Right renal cortex interstitium (tissue), 3 donors: ENCODE measurements at places on chromosomes 1 and 21. TPM values are rescaled to one million over a fixed set of nuclear protein-coding genes. Genes with fewer than 3 reads are reported as not detected.
A peak's percentile ranks its signal among the peaks of the same experiment; 100 is the strongest.

- no peak for DNase-seq
These were observed 21.8 kb downstream of the MIS18A start for GRCh38 chr21:32256873-32257620.

DNA sequence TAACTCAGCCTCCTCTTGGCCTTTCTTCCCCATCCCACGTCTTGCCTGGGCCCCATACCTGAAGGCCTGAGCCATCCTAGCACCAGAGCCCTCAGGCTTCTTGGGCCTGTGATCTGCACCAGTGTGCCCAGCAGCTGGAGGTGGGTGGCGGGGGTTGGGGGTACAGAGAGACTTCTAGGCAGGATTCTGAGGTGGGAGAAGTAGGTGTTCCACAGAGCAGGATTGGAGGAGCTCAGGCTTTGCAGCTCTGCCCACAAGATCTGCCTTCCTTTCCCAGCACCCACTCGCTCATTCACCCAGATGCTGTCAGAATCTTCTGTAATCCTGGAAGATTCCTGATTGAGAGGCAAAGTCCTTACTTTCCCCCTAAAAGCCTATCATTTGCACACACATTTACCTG lies 10.0 kb upstream of the GJB5 start:
- no peak for DNase-seq

The NEXN gene
- 12.6 TPM for polyA plus RNA-seq

GRCh38 chr1:150512846-150513245 lies 2.7 kb upstream of the FALEC start:
- no peak for DNase-seq

The HLX gene
- 10.3 TPM for polyA plus RNA-seq

DNA sequence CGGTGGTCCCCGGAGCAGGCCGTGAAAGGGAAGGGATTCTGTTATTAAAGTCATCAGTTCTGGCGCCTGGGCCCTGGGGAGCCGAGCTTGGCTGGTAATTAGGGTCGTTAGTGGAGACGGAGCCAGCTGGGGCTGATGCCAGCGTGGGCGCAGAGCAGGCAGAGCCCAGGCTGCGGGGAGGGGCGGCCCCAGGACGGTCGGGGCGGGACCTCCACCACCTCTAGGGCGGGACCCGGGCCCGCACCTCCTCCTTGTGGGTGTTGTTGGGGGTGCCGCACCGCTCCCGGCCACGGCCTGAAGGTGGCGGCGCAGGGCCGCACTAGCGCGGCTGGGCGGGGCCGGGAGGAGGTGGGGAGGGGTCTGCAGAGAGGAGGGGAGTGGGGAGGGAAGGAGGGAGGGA lies 470.6 kb downstream of the PTPRU start:
- no peak for DNase-seq

- no peak for DNase-seq
These were observed 1548.6 kb upstream of the B3GALT2 start for GRCh38 chr1:194734970-194735369.

DNA sequence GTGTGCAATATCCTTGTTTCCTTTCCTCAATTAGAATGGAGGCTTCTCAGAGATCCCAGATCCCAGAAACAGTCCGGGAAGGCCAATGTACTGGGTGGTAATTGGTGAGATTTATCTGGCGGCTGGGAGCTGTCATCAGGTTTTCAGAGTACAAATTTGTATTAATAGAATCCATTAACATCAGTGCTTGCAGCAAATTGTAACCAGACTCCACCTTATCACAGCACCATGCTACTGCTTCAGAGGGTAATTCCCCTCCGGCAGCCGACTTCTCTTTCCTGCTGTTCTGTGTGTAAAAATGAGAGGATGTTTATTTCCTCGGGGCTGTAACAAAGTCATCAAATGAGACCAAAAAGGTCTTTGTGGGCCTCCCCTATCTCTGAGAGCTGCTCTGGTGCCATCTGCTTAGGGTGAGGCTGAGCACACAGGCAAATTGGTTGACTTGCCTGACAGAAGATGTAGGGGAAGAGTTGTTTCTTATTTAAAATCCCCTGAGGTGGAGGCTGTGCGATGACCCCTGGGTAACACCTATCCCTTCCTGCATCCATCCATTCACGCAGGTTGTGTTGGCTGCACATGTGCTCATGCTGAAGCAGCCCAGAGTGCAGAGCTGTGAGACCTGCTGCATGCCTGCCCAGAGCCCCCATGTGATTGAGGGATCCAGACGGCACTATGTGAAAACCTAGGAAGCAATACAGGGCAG lies 19.2 kb downstream of the NFASC start:
- DNase-seq: no peak

DNA sequence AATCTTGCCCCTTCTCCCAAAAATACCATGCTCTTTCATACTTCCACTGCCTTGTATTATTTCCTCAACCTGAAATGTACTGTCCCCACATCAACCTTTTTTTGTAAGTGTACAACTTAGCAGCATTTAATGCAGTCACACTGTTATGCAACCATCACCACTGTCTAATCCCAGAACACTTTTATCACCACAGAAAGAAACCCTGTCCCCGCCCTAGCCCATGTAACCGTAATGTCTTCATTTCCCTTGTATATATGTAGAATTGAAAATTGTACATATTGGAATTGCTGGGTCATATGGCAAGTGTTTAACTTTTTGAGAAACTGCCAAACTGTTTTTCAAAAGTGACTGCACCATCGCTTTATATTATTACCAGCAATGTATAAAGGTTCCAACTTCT lies 37.4 kb downstream of the PTP4A2 start:
- no peak for DNase-seq

- no peak for DNase-seq
These were observed 65.0 kb downstream of the ABL2 start for GRCh38 chr1:179164494-179164893.

GRCh38 chr1:90347366-90347765 lies 352.5 kb downstream of the ZNF326 start:
- no peak for DNase-seq

The GPR161 gene
- polyA plus RNA-seq: 20.5 TPM

- DNase-seq: peak; percentile 89
These were observed at the start of gene DPH2 for GRCh38 chr1:43969746-43970466. Gene DPH2 (plus strand): TSS chr1:43970010. CDS start chr1:43970176, 166 bp downstream.
